Activated naive CD8-positive, alpha-beta T cell treated with anti-CD3 and anti-CD28 coated beads, Interleukin-2, amount 50 U/mL, for 24 hours (primary cell): ENCODE measurements at places on chromosomes 12 and 14.

DNA sequence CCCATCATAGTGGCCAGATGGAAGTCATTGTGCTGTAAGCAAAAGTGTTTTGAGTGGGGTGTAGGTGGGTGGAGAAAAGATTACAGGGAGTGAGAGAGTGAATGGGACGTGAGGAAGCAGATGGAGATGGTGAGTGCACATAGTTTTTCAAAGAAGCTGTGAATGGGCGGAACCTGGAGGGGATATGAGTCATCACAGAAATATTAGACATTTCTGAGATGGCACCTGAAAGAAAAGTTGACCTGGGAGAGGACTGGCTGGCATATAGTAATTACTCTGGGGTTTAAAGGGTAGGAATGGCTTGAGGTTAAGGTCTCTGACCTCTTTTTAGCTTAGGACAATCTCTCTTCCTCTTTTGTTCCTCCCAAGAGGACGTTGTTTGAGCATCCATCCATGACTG, 50.5 kb downstream of the ANO4 start:
- DNase-seq = no peak

- DNase-seq = no peak
These were observed 141.6 kb downstream of the GLT1D1 start for GRCh38 chr12:128994856-128995255.

DNA sequence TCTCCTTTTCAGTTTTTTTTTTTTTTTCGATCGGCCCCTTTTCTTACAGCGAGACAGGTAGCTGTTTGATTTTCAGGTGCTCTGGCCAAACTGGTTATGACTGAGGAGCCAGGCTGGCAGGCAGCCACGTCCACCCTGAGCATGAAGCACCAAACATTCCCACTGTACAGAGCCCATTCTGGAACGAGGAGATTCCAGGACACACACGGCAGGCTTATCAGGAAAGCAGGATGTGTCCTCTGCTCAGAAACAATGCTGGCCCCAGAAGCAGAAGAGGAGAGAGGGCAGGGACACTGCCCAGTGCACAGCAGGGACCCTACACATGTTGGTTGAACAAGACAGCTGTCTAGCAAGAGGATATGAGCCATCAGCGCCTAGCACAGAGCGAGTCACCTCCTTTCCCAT, 3.7 kb upstream of the KRT2 start:
- DNase-seq = no peak

- DNase-seq = no peak
These were observed at the start of gene SYT1 for GRCh38 chr12:78864403-78864869. Gene SYT1 (plus strand): TSS chr12:78864774.

- DNase-seq = no peak
These were observed 33.9 kb downstream of the FOXN3 start for GRCh38 chr14:89382901-89383845.

DNA sequence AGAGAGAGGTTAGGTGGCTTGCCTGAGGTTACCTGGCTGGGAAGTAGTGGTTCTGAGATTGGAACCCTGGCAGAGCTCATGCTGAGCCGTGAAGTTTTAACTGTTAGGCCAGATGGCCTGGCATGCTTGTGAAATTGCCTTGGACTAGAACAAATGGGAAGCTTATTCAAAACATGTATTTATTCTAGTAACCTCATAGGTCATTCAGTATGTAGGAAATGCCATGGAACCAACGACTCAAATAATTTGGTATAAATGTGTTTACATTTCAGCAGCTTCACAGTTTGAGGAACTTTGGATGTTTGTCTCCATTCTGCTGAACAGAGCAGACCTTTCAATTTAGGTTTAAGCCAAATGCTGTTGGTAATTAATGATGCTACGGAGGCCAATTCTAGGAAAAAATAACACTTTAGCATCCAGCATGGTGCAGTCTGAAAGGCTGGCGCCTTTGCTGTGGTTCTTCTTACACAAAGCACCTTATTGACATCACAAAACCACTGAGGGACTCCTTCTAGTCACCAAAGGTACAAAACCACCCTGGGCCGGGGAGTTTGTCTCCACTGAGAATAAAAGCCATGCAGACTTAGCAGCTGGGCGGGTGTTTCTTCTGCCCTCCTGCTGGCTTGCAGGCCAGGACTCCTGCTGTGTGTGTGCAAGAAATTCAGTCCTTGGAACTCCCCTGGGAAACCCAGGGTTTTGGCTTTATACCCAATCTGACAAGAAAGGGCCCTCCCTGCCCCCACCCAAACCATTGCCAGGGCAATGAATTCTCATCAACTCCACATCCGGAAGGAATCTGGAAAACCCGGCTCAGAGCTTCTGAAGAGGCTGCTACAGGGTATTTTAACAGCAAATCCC, 64.2 kb downstream of the ELK3 start:
- DNase-seq = peak; percentile 22

DNA sequence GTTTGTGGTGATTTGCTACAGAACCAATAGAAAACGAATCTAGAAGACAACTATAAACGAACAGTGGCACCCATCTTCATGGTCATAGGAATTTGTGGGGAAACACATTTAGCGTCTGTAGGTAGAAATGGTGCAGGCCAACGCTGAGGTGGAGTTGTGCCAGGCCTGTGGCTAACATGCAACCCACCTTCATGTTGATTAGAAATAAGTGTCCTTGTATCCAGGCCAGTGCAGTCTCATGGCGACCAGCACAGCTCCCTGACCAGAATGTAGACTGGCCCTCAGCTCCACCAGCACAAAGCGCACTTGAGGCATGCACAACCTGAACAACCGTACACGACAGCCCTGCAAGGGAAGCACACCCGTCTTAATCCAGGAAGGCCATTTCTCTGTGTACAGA, 187.0 kb downstream of the TMEM132D start:
- no peak for DNase-seq

DNA sequence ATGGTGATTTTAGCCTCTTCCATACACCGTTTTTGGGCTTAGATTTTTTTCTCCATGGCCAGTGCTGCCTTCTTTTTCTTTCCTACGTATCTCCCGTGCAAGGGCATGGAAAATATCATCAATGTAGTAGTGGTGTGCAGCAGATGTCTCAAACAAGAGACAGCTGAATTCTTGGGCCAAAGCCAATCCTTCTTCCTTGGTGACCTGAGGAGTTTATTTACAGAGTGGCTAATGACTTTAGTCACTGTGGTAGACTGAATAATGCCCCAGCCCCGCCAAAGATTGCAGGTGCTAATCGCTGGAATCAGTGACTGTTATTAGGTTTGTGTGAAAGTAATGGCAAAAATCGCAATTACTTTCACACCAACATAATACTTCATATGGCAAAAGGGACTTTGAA, 235.5 kb upstream of the NOS1 start:
- DNase-seq = no peak

- DNase-seq = no peak
These were observed 18.4 kb downstream of the TMPO start for GRCh38 chr12:98533723-98534251.

- DNase-seq = no peak
These were observed 1301.2 kb upstream of the FLRT2 start for GRCh38 chr14:84228702-84229101.

- no peak for DNase-seq
These were observed 60.7 kb upstream of the NR2C1 start for GRCh38 chr12:95134085-95134484.

- no peak for DNase-seq
These were observed 165.7 kb upstream of the RBM19 start for GRCh38 chr12:114131824-114132223.

DNA sequence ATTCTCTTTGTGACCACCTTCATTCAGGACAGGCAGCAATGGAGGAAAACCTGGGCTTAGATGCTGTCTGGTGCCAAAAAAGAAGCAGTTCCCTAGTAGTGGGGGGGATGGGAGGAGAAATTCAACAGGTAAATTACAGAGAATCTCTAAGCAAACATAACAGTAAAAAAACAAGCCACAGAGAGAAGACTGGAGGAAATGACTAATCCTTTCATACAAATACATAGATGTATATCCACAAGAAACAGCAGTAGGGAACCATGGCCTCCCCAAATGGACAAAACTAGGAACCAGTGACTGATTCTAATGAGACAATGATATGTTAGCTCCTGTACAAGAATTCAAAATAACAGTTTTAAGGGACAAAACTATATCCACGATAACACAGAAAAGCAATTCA, 513.0 kb downstream of the NAV3 start:
- no peak for DNase-seq

- DNase-seq = no peak
These were observed 1.4 kb upstream of the GTF2A1 start for GRCh38 chr14:81222126-81222525.

DNA sequence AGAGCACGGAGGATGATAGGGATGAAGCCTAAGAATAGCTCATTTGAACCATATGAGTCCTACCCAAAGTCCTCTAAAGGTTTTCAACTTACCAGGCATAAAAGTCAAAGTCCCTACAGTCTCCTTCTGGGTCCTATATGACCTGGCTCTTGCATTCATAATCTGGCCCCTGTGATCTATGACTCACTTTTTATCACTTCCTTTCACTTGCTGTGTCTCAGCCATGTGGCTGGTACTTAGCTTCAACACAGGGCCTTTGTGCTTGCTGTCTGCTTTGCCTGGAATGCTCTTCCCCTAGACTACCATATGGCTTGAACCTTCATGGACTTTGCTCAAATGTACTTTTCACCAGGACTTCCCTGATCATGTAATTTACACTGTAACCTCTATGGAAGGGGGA, 137.6 kb upstream of the TMTC1 start:
- DNase-seq = no peak

DNA sequence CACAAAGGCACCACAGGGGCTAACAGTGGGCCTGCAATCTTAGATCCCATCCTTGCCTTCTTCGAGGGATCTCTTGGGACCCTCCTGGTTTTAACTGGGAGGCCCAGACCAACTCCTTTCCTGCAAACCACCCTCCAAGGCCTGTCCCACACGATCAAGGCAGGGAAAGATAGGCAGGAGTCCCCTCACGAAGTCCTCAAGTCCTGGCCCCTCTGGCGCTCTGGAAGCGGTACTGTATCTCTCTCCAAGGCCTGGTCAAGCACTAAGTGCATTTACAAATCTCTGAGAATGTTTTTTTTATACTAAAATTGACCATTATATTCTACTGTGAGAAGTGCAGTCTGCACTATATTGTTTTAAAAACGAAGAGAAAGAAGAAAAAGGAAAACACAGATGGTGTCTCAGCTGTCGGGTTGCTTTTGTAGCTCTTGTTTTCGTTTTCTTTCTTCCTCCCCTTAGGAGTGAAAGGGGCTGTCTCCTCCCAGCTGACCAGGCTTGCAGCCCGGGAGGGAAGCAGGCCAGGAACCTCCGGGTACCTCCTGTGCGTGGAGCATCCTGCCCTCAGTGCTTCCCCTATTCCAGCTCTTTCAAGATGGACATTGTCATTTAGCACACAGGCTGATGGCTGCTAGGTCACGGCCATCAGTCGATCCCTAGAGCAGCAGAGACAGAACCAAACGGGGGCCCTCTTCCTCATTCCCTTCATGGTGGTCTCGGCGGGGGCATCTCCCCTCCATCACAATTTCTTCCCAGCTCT, 56.7 kb downstream of the FAM222A start:
- DNase-seq = no peak

GRCh38 chr14:99141236-99141635, 130.8 kb downstream of the BCL11B start:
- no peak for DNase-seq

GRCh38 chr12:92363295-92364146, 217.9 kb upstream of the BTG1 start:
- peak; percentile 43 for DNase-seq

- DNase-seq = no peak
These were observed 4.3 kb upstream of the LRTM2 start for GRCh38 chr12:1815814-1816729.

- no peak for DNase-seq
These were observed 52.1 kb downstream of the NIN start for GRCh38 chr14:50778721-50779483.

DNA sequence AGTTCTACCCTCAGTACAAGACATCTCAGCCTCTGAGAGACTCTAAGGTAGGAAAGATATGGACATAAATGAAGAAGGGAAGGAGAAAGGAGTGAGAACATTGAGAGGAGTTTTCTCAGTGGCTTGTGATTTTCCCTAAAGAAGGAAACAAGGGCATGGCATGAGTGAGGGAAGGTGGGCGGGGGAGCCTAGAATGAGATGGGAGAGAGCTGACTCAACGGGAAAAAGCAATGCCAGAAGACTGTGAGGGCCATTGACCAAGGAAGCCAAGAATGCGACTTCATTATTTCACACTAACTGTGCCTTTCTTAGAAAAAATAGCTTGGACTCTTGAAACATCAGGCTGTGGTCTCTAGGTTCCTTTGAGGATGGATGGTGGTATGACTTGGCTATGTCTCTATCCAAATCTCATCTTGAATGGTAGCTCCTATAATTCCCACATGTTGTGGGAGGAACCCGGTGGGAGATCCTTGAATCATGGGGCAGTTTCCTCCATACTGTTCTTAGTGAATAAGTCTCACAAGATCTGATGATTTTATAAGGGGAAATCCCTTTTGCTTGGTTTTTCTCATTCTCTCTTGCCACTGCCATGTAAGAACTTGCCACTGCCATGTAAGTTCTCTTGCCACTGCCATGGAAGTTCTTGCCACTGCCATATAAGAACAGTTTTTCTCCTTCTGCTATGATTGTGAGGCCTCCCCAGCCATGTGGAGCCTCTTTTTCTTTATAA, 279.6 kb downstream of the NUAK1 start:
- DNase-seq = no peak

DNA sequence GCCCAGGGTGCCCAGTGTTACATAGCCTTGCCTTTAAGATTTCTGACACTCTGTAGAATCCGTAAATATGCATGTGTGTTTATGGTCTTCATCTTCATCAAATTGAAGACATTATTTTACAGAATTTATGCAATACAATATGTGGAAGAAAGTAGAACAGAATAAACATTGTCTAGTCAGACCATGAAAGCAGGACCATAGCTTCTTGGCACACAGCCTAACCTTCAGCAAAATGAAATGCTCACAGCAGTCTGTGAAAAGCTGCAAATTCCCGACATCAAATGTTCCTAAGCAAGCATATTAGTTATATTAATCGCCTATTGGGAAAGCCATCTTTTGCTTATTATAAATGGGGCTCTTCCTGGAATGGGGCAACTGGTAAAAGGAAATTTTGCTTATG, 111.3 kb upstream of the GARIN2 start:
- DNase-seq = no peak

DNA sequence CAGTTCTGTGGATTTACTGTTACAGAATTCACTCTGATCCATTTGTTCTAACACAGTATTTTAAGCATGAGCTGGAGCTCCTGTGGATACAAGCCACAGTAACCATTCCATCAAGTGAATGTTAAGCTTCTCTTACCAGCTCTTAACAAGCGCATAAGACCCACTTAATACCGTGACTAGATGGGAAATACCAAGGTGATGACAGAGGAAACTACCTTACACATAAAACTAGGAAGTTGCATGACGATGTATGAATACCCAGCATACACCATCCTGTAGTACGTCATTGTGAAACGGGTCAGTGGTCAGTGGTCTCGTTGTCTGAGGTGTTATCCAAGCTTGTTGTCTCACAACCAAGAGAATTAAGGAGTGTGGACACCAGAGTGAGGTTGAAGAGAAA, 2.0 kb upstream of the GALC start:
- no peak for DNase-seq

DNA sequence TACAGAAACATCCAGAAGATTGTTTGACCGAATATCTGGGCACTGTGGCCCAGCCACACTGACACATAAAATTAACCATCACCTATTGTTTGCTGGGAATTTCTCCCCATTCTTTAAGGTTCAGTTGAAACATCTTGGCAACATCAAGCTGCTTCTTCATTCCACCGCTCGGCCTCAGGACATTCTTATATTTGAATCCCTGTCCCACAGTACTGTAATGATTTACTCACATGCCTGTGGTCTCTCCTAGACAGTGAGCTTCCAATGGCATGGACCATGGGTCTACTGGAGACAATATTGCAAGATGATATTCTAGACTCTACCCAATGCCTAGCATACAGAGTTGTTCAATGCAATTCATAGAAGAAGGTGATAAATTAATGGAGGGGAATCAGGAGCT, 56.1 kb downstream of the EMP1 start:
- DNase-seq = no peak
